ENCODE measurements at places on chromosomes 12 and 14. TPM values are rescaled to one million over a fixed set of nuclear protein-coding genes. Genes with fewer than 3 reads are reported as not detected.

GRCh38 chr14:64795921-64796320 is 83.8 kb downstream of the SPTB start:
- H3K4me3 ChIP-seq, result no peak overlapping the region
- H3K27ac ChIP-seq, result no peak overlapping the region
- no peak for DNase-seq
- H3K27me3 ChIP-seq, result no peaks in the 10 kb centered on the region
- H3K36me3 ChIP-seq, result peaks cover 100% of the 10 kb centered on the region

Gene KRT82
- not detected for total RNA-seq

DNA sequence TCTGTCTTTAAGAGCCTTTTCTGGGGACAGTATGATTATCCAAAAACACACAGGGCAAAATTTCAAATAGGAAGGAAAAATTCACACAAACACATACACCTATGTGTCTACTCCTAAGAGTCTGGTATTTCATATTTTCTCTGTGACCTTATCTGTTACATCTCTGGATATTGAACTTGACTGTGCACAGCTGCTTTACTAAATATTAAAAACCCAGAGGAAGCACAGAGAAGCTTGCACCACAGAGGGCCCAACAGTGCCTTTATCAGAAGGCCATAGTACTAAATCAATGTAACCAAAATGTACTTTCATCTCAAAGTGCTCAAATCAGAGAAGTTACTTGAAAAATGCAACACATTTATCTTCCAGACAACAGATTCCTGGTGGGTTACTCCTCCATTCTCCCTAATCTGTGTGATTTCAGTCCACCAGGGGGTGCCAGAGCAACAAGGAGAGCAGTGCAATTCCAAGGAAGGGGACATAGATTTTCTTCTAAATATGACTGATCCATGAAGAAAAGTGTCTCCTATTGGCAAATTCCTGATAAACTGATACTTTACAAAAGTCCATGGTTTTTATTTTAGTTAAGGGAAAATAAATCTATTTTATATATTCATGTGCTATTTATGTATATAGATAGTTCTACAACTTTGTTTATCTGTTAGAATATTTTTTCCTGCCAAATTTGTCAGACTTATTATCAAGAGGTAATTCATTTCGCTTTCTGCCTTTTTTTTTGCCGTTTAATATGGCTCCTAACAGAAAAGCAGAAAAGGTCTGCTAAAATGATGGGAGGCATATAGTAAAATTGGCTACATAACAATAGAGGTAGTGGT is 617.6 kb downstream of the LRFN5 start:
- no peak overlapping the region for H3K4me3 ChIP-seq
- H3K36me3 ChIP-seq, result no peaks in the 10 kb centered on the region

DNA sequence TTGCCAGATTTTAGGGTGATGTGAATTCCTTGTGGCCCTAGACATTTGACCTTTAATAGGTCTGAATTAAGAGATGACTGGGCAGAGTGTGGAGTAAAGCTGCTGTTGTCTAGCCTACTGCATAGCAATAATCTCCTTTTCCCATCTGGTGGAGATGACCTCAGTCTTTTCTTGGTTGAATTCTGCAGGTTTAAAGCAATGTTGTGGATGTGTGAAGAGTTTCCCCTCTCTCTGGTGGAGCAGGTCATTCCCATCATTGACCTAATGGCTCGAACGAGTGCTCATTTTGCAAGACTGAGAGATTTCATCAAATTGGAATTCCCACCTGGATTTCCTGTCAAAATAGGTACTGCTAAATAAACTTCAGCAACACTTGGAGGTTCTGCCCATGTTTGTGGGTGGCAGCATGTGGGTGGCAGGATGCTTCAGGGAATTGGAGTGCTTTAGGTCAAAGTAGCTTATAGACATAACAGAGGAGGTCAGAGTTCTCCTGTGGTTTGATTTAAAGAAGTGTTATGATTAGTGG is 19.0 kb downstream of the C12orf76 start:
- no peak overlapping the region for H3K27ac ChIP-seq
- H3K36me3 ChIP-seq, result peaks cover 8% of the 10 kb centered on the region
- H3K27me3 ChIP-seq, result no peaks in the 10 kb centered on the region
- peaks cover 11% of the 10 kb centered on the region for H3K4me1 ChIP-seq
- DNase-seq, result no peak

GRCh38 chr14:89243741-89244140 is 173.3 kb downstream of the FOXN3 start:
- H3K36me3 ChIP-seq, result no peaks in the 10 kb centered on the region
- no peak for DNase-seq
- H3K4me3 ChIP-seq, result no peak overlapping the region
- H3K27me3 ChIP-seq, result no peaks in the 10 kb centered on the region
- H3K27ac ChIP-seq, result no peak overlapping the region

- H3K27me3 ChIP-seq, result no peaks in the 10 kb centered on the region
- no peak for DNase-seq
- H3K27ac ChIP-seq, result peak overlapping the region; percentile 30
Measured at GRCh38 chr12:96719660-96720362, 187.2 kb upstream of the NEDD1 start.

DNA sequence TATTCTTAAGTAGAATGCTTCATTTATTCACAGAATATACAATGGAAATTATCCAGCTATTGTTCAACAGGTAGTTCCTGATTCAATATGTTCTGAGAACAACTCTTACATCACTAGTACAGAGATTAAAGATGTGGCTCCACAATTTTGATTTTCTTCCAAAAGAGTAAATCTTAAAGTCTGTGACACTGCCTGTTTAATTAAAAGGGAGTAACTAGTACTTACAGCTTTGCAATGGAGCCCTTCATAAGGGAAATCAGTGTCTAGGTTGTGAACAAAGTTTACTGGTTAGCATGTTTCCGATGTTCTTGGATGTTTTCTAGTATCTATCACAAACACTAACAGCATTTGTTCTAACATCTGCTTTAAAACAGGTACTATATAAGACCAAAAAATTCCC is 30.8 kb downstream of the MIA2 start:
- peak overlapping the region; percentile 18 for H3K27ac ChIP-seq
- H3K36me3 ChIP-seq, result no peaks in the 10 kb centered on the region
- H3K4me1 ChIP-seq, result peaks cover 18% of the 10 kb centered on the region
- no peaks in the 10 kb centered on the region for H3K27me3 ChIP-seq

Gene GAPDH
- total RNA-seq, result 10,253 TPM

- no peaks in the 10 kb centered on the region for H3K36me3 ChIP-seq
- no peak for DNase-seq
- H3K27me3 ChIP-seq, result no peaks in the 10 kb centered on the region
- H3K4me1 ChIP-seq, result no peaks in the 10 kb centered on the region
Measured at GRCh38 chr12:111858186-111858585, 16.2 kb downstream of the MAPKAPK5 start.

Gene PCED1B
- 1.2 TPM for total RNA-seq

DNA sequence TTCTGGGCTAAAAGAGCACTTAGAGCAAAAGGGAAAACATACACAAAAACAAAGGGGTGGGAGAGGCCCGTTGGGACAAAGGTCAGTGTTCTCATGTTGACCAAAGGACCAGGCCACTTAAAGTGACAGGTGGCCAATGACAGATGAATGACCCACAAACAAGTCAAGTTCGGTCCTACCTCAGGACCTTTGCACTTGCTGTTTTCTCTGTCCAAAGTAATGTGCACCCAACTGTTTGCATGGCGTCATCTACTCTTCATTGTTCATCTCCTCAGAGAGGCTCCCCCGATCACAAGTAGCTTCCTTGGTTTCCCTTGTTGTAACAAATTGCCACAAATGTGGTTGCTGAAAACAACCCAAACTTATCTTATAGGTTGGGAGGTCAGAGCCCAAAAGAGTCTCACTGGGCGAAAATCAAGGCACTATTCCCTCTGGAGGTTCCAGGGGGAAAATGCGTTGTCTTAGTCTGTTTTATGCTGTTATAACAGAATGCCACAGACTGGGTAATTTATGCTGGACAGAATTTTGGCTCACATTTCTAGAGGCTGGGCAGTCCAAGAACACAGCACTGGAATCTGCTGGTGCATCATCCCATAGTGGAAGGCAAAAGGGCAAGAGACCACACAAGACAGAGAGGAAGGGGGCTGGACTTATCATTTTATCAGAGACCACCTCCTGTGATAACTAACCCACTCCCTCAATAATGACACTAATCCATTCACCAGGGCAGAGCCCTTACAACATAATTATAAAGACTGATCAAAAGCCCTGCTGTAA is 23.9 kb downstream of the CLMN start:
- H3K27ac ChIP-seq, result no peak overlapping the region
- H3K36me3 ChIP-seq, result no peaks in the 10 kb centered on the region
- H3K4me1 ChIP-seq, result peaks cover 13% of the 10 kb centered on the region
- DNase-seq, result no peak
- no peak overlapping the region for H3K4me3 ChIP-seq

DNA sequence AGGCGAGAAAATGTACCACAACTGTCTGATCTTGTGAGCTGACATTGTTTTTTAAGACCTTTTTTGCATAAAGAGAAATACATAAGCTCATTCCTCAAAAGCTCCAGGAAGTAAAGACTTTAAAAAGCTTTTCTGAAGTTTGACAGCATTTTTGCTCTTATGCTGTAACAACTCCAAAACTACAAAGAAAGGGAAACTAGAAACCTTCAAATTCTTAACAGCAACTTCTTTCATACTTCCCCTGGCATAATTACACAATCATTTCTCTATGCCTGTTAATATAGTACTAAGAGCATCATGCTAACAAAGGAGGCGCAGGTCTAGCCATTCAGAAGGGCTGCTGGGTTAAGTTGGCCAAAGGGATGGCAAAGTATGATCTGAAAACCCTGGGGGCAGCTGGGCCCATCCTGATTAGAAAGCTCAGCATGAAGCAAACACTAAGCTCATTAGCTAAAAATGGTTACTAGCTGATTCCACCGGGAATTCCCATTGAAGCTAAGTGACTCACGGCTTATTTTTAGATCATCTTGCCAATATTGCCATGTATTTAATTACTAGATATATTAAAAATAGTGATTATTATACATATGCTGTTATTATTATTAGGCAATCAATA is 26.1 kb upstream of the ANP32D start:
- H3K27me3 ChIP-seq, result no peaks in the 10 kb centered on the region
- peaks cover 4% of the 10 kb centered on the region for H3K4me1 ChIP-seq
- no peak overlapping the region for H3K27ac ChIP-seq
- H3K36me3 ChIP-seq, result no peaks in the 10 kb centered on the region
- H3K4me3 ChIP-seq, result no peak overlapping the region

DNA sequence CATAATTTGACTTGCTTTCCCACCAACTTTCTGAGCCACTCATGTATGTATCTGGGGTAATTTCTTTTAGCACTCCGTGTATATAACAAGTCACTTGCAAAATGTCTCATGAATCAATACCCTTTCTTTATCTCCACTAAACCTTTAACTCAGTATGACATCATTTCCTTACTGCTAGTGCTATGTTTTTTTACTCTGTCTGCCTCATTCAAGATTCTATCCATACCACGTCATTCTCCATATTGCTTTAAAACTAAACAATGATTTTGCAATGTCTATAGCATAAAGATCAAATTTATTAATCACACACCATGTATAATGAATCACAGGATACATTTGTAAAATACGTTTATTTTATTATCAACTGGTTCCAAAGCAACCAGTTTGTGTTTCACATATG is 178.2 kb downstream of the PIK3C2G start:
- no peaks in the 10 kb centered on the region for H3K27me3 ChIP-seq
- no peaks in the 10 kb centered on the region for H3K36me3 ChIP-seq
- no peak overlapping the region for H3K27ac ChIP-seq
- H3K4me1 ChIP-seq, result no peaks in the 10 kb centered on the region
- DNase-seq, result no peak
- H3K4me3 ChIP-seq, result no peak overlapping the region

Gene TBX5
- 0.26 TPM for total RNA-seq

GRCh38 chr14:99777951-99778350 is 15.3 kb upstream of the EML1 start:
- DNase-seq, result no peak
- no peaks in the 10 kb centered on the region for H3K27me3 ChIP-seq
- no peaks in the 10 kb centered on the region for H3K36me3 ChIP-seq

Gene HDAC7
- total RNA-seq, result 24.8 TPM

Gene DAD1
- total RNA-seq, result 104 TPM

Gene FCF1
- total RNA-seq, result 22.9 TPM

DNA sequence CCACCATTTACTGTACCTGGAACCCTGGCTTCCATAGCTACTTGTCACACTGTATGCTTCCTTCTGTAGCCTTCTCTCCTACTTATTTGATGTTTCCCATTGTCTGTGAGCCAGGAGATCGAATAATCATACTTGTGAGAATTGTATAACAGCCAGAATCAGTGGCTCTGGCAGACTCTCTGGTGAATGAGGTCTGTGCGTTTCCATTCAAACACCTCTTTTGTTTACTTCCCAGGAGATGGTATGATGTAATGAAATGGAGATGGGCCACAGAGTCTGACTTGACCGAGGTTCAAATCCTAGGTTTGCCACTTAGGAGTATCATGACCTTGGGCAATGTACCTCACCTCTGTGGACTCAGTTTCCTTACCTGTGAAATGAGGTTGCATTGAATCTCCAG is 35.7 kb upstream of the CLMN start:
- H3K36me3 ChIP-seq, result no peaks in the 10 kb centered on the region
- H3K27ac ChIP-seq, result no peak overlapping the region
- H3K27me3 ChIP-seq, result peaks cover 5% of the 10 kb centered on the region
- no peak overlapping the region for H3K4me3 ChIP-seq

DNA sequence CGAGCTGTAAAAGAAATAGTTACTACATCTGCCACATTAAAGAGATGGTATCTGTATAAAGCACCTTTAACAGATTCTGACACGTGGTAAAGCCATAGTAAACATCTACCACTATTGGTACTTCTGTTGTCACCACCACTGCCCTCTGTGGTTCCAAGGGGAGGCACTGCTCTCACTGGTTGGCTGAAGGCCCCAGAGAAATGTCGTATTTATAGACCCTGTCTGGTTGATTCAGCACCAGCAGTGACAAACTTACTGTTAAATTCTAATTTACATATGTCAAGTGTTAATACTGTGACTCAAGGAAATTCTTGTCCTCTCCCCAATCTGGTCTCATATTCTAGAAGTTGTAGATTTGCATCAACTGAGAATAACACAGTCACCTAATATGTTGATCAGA is 281.1 kb downstream of the ERC1 start:
- H3K4me1 ChIP-seq, result no peaks in the 10 kb centered on the region
- no peak overlapping the region for H3K27ac ChIP-seq
- no peaks in the 10 kb centered on the region for H3K27me3 ChIP-seq
- H3K36me3 ChIP-seq, result no peaks in the 10 kb centered on the region

Gene CLMN
- 9.6 TPM for total RNA-seq

Gene ERBB3
- 0.90 TPM for total RNA-seq

- H3K4me3 ChIP-seq, result no peak overlapping the region
- no peaks in the 10 kb centered on the region for H3K4me1 ChIP-seq
- no peak for DNase-seq
- H3K27ac ChIP-seq, result no peak overlapping the region
- H3K36me3 ChIP-seq, result peaks cover 7% of the 10 kb centered on the region
Measured at GRCh38 chr12:117000316-117000715, 89.6 kb downstream of the FBXW8 start.

DNA sequence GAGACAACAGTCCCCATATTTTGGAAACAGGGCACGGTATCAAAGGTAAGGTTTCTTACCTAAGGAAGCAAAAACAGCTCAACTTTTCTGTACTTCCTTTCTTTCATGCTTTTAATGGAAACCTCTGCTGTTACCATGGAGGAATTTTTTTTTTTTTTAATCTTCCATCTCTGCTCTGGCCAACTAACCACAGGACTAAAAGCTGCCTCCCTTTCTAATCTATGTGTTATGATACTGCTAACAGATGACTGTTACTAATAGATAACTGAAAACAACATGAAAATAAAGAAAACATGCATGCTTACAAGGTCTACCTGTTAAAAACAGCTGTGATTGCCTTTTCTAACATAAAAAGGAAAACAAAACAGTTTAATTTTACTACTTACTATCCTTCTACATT is 168.4 kb downstream of the SOX5 start:
- no peaks in the 10 kb centered on the region for H3K4me1 ChIP-seq
- no peaks in the 10 kb centered on the region for H3K36me3 ChIP-seq
- no peak for DNase-seq
- no peaks in the 10 kb centered on the region for H3K27me3 ChIP-seq
- no peak overlapping the region for H3K27ac ChIP-seq
- H3K4me3 ChIP-seq, result no peak overlapping the region

Gene R3HDM2
- 47.0 TPM for total RNA-seq

Gene BDKRB1
- total RNA-seq, result 0.75 TPM
